CD4-positive, alpha-beta T cell treated with Interleukin-15 for 4 hours (primary cell): ENCODE measurements at places on chromosomes 13 and 19.

DNA sequence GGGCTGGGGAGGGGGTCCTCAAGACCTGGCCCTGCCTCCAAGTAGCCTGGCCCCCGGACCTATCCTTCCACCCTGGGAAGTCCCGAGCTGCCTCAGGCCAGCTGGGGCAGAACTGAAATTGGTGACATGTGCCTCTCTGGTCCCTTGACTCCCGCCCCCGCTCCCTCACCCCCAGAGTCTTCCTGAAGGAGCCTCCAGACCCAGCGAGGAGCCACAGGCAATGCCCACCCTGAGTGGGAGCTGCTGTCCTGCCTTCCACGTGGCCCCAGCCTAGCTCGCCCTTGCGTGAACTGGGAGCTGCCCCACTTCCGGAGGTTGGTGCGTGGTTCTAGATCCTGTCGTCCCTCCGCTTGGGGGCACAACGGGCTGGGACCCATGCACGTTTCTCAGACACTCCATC is 34.6 kb downstream of the CEBPA start:
- DNase-seq: no peak

DNA sequence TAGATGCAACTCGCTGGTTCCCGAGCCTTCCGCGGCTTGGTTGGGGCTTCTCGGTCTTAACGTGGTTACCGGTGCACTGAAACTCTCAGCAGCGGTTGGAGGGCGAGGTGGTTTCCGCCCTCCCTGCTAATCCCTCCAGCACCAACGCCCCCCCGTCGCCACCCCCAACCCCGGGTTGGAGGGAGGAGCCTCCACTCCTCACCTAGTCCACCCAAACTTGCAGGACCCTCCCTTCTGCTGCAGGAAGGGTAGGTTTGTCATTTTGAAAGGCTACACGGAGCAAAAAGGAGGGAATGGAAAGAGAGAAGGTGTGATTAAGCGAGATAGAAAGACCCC is 465.0 kb downstream of the ITGBL1 start:
- no peak for DNase-seq

- no peak for DNase-seq
These were observed at the start of gene KLK8 for GRCh38 chr19:51001515-51001914. KLK8 (minus strand) TSS chr19:51001604; CDS start chr19:51001167, 437 bp downstream.

DNA sequence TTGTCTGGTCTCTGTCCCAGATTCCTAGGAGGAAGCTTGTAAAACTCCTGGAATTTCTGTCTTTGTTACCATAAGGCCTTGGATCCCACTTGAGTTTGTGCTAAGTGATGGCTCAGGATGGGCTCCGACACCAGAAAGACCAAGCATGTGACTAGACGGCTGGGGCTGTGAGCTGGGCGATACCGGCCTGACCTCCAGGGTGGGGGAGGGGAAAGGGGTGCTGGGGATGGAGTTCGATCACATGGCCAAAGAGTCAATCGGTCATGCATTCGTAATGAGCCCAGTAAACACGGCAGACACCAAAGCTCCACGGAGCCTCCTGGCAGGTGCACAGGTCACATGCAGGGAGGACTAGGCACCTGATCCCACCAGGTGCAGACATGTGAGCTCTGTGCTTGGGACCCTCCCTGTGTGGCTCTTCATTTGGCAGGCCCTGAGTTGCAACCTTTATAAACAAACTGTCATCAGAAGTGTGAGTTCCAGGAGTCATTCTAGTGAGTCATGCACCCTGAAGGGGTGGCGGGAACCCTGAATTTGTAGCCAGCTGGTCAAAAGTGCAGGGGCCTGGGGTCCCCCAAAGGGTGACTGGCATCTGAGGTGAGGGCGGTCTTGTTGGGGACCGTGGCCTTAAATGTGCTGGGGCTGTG is 27.1 kb downstream of the ELAVL1 start:
- DNase-seq: no peak
